ENCODE measurements at places on chromosomes 3 and 15.

GRCh38 chr3:33438284-33438668, 1.9 kb downstream of the UBP1 start:
- peak; percentile 47 for DNase-seq

DNA sequence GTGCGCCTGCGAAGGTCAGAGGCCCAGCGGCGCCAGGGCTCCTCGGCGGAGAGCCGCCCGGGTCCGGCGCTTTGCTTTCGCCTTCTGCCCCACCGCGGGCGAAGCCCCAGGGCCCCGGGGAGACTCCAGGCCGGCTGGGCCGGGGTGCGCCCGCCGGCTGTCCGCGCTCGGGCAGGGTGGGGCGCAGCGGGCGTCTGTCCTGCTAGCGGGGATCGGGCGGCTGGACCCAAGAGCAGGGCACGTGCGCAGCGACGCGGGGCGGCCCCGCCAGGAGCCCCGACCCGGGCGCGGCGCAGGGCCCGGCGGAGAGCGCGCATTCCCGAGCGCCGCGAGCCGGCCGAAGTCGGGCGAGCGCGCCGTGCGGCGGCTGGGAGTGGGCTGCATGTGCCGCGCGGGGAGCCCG, 569 bp upstream of the ALDH1A3 start:
- DNase-seq: no peak

GRCh38 chr15:95252404-95252803, 1021.0 kb downstream of the MCTP2 start:
- no peak for DNase-seq

- no peak for DNase-seq
These were observed 12.5 kb downstream of the MAPK6 start for GRCh38 chr15:52031556-52031955.

GRCh38 chr3:128269796-128270195, 116.5 kb downstream of the EEFSEC start:
- DNase-seq: no peak

DNA sequence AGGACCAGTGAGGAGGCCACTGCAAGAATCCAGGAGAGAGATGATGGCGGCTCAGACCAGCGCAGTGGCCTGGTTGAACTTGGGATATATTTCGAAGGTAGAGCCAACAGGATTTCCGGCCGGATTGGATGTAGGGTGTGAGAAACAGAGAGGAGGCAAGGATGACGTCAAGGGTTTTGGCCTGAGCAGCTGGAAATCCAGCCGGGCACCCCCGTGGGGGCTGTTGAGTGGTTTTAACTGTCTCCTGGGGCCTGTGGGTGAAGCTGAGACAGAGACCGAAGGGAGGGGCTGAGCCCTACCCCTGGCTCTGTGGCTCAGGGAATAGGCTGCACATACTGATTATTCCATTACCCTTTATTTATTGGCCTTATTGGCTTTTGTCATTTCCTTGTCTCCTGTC, 45.7 kb downstream of the EXOG start:
- peak; percentile 31 for DNase-seq
